A549 treated with CORT108297 at 1 μM for 4 hours (cell line): ENCODE measurements at places on chromosomes 2 and 18. TPM values are rescaled to one million over a fixed set of nuclear protein-coding genes. Genes with fewer than 3 reads are reported as not detected.

The TUBB8B gene
- total RNA-seq = 0.07 TPM in 1 of 5 replicates, not detected in the others

The SERPINB7 gene
- total RNA-seq = 1.5 to 2.7 TPM (median 2.3 TPM) in 5 replicates

The MRPL30 gene
- total RNA-seq = 31.6 to 70.5 TPM (median 32.1 TPM) in 5 replicates

The NEB gene
- total RNA-seq = 0.12 to 0.70 TPM (median 0.22 TPM) in 5 replicates

The TMEM198 gene
- total RNA-seq = 0.45 to 1.4 TPM (median 1.1 TPM) in 5 replicates

The TSN gene
- total RNA-seq = 58.3 to 63.1 TPM (median 59.3 TPM) in 5 replicates

The ADGRF3 gene
- 0.07 to 0.25 TPM (median 0.16 TPM) in 5 replicates for total RNA-seq

The ALPI gene
- total RNA-seq = not detected in 5 replicates

The GIGYF2 gene
- total RNA-seq = 23.4 to 31.2 TPM (median 25.5 TPM) in 5 replicates

The KCNJ3 gene
- total RNA-seq = not detected in 5 replicates

The PFN4 gene
- 0.77 to 1.9 TPM (median 1.2 TPM) in 5 replicates for total RNA-seq

The CTAGE1 gene
- total RNA-seq = 0.05 TPM in 1 of 5 replicates, not detected in the others

The POTEJ gene
- total RNA-seq = not detected in 5 replicates

The SLC40A1 gene
- 2.7 to 3.4 TPM (median 2.9 TPM) in 5 replicates for total RNA-seq

The DSG1 gene
- not detected in 5 replicates for total RNA-seq

The GREB1 gene
- 2.5 to 3.0 TPM (median 2.8 TPM) in 5 replicates for total RNA-seq

The ADD2 gene
- total RNA-seq = 18.0 to 29.0 TPM (median 26.1 TPM) in 5 replicates

The G6PC2 gene
- total RNA-seq = not detected in 5 replicates

The RAB11FIP5 gene
- 32.2 to 38.0 TPM (median 36.3 TPM) in 5 replicates for total RNA-seq

The ZAP70 gene
- 0.03 to 0.15 TPM in 2 of 5 replicates, not detected in the others for total RNA-seq

The PSMA8 gene
- not detected in 5 replicates for total RNA-seq

The MEP1B gene
- total RNA-seq = 0.06 to 0.14 TPM (median 0.07 TPM) in 3 of 5 replicates, not detected in the others

The DNAH7 gene
- total RNA-seq = 0.78 to 1.2 TPM (median 0.96 TPM) in 5 replicates
